Activated CD4-positive, alpha-beta T cell treated with anti-CD3 and anti-CD28 coated beads for 24 hours (primary cell): ENCODE measurements at places on chromosomes 3 and 15.
A peak's percentile ranks its signal among the peaks of the same experiment; 100 is the strongest.

GRCh38 chr3:3753416-3753815 lies 45.8 kb upstream of the LRRN1 start:
- no peak for DNase-seq

GRCh38 chr3:51704511-51704950 lies 2.3 kb upstream of the GRM2 start:
- no peak for DNase-seq

- no peak for DNase-seq
Observed at GRCh38 chr15:99669250-99669649, 64.0 kb downstream of the LYSMD4 start.

GRCh38 chr3:87575550-87575949 lies 299.2 kb upstream of the POU1F1 start:
- DNase-seq: no peak

DNA sequence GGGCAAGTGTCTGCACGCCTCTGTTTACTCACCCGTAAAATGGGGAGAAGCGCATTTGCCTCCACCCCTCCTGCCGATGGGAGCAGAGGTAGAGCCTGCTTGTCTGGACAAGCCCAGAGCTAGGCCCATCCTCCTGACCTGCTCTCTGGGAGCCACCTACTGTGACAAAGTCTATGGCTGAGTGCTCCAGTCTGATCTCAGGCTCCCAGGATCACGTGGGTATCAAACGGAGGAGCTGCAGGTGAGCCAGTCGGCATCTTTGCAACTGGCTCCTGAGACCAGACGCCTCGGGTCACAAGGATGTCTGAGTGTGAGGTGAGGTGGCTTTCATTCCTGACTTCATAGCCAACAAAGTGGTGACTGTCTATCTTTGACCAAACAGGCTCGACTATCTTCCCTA lies 2.1 kb upstream of the ALDH1A3 start:
- DNase-seq: no peak

DNA sequence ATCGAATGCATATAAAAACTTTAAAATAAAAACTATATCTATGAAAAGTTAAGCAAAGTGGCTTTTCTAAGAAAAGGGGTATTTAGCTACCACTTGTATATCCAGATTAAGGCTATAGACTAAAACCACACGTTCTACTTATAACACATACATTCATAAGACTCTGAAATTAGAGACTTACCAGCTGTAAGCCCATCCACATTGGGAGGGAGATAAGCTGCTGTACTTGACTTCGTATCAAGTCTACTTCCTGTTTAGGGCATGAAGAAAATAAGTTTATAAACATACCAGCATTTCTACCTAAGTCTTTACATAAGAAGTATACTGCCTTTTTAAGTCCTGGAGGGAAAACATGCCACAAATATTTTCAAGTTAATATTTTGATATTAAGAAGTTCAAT lies 27.7 kb downstream of the AQR start:
- DNase-seq: no peak

DNA sequence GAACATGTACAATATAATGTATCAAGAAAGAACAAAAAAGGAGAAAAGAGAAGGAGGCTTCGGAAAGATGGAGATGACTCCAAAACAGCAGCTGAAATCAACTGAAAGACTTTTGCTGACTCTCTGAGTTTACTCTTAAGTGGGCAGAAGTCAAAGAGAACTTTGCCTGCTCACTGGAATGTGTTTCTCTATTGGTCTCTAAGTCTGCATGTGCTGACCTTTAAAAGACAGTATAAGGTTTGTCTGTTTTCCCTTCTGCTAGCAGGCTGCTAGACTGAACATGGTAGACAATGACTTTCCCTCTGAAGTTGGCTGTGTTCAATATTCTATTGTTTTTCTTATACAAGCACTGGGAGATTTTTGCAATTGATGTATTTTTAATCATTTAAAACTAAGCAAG lies 7.2 kb upstream of the MAP4 start:
- DNase-seq: no peak

- no peak for DNase-seq
Observed at GRCh38 chr3:112979244-112979832, 4.4 kb upstream of the CD200R1 start.

DNA sequence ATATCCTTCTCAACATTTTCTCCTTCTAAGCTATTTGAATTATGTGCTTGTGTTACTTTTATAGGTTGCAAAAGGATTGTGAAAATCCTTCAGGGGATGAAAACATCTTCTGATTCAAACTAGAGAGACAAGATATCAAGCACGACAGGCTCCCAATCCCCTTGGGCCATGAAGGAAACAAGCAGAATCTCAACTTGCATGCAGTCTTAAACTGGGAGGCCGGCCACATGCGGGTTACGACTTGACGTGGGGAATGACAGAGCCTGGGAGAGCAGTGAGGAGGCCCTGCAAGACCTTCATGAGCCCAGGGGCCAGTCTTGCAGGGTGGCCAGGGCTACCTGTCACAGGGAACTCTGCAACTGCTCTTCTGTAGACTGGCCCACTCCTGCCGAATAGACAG lies 94.4 kb downstream of the SCN11A start:
- no peak for DNase-seq

DNA sequence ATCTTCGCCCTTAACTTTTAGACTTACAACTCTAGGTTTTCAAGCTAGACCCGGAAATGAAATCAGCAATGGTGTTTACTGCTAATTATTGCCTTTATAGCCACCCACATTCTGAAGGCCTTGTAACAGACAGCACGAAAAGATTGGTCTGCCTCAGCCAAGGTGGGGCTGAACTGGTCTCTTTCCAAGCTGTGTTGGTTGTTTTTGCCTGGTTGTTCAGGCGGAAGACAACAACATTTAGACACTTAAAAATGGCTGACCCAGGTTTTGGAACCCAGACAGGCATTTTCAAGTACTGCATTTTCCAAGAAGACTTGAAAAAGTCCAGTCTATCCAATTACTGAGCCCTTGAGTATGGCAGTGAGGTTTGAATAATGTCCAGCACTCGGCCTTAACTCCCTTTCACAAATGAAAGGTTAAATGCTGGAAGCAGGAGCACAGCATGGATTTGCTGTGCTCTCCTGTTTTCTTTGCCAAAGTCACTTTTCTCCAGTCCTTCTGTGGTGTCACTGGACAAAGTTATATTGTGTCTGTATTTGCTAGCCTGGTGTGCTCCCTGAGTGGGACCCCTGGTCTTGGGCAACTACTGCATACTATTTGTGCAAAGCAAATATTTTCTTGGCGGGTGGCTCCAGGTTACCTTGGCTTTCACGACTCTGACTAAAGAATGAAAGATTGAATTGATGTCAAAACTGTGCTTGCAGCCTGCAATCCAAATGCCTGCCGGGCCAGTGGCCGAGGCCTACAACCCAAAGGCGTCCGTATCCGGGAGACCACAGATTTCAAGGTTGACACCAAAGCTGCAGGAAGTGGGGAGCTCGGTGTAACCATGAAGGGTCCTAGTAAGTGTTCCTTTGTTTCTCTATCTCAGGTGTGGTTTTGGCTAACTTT lies 93.5 kb downstream of the FLNB start:
- DNase-seq: no peak

DNA sequence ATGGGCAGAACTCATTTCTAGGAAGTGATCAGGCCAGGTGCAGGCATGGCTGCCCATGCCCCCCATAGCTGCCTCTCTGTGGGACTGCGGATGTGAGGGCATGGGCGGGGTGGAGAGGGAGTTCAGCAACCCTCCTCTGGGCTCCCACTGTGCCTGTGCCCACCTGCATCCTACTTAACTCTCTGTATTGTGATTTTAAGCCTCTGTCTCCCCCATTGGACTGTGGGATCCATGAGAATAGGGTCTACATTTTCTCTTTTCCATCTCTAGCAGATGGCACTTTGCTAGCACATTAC lies 194.3 kb downstream of the CHST2 start:
- no peak for DNase-seq

DNA sequence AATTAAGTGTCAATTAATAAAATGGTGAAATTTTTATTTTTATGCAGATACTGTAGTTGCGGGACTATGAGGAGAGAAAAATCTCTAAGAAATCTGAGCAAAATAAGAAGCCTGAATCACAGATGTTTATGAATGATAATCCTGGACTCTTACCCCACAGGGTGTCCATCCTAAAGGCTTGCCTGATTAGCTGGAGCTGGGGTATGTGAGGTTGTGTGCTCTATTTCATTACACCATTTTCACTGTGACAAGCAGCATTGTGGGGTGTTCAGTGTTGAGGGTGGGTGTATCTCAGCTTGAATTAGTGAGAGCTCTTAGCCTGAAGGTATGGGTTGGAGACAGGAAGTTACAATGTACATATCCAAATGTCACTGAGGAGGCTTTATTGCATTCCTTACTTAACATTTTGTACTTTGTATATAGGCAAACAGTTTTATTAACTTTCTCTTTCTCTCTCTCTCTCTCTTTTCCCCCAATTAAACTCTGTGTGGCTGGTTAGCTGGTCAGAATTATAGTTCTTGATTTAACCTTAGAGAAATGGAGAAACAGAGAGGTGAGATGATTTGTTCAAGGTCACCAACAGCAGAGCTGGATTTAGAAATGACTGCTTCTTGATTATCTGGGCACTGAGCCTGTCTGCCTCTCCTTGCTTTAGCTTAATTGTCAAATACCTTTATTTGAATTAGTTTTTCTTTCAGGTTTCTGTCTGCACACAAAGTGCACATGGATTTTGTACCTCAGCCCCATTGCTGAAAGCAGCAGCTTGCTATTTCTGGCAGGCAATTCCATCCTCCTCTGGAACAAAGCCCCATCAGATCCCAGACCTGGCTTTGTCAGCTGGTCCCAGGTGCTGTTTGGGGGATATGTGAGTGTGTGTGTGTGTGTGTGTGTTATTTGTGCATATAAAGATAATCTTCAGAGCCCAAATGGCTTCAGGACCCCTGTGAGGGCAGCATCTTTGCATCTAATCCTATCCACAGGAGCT lies 35.8 kb downstream of the GJD2 start:
- DNase-seq: no peak

DNA sequence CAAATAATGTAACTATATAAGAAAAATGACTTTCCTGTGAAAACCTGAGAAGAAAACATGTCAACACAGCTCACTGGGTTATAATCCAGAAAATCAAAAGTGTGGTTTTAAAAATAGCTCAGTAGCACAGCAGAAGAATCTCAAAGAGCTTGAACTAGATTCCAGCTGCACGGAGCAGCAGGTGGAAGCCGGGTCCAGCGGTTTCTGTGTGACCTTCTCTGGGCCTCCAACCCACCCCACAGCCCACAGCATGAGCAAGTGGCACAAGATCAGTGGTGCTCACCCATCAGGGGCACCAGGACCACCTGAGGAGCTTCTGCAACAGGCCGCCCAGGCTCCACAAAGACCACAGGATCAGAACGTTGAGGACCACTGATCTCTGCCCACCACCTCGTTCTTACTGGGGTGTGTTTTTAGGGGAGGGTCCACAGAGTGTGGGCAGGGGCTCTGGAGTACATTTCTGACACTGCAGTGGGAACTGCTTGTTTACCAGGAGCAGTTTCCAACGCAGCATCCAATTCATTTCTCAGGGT lies 23.2 kb downstream of the SLC41A3 start:
- no peak for DNase-seq

DNA sequence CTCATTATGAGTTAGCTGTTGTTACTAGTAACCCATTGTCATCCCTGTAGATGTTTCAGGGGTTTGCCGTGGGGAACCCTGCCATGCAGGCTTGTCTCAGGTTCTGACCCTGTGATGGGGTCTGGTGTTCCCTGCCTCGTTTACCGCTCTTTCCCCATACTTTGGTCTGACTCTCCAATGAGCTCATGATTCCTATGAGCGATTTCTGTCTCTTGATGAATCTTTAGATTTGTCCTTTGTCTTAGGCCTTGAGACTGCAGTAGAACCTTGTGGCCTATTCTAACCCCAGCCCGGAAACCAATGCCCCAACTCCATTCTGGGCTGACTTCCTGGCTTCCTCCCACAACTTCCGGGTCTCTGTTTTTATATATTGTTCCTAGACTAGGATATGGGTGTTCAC lies 11.3 kb upstream of the IQGAP1 start:
- DNase-seq: no peak

- no peak for DNase-seq
Observed at GRCh38 chr15:50363612-50364011, 8.6 kb upstream of the GABPB1 start.

DNA sequence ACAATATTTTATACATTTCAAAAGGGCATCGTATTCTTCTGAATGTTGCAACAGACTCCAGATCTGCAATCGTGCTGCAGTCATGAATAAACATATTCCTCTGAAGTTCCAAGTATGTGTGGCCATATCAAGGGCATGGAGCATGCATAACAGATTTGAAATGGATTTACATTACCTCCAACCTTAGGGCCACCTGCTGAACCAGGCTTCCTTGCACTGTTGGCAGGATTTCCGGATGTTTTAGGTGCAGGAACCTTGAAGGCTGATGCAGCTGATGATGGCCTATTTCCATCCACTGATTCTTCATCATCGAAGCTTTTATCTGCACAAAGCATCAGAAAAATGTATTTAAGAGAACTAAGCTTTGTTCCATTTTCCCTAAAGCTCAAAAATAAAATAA lies 73.5 kb downstream of the CLASP2 start:
- DNase-seq: no peak

GRCh38 chr3:175852560-175852959 lies 993.4 kb downstream of the NAALADL2 start:
- no peak for DNase-seq

DNA sequence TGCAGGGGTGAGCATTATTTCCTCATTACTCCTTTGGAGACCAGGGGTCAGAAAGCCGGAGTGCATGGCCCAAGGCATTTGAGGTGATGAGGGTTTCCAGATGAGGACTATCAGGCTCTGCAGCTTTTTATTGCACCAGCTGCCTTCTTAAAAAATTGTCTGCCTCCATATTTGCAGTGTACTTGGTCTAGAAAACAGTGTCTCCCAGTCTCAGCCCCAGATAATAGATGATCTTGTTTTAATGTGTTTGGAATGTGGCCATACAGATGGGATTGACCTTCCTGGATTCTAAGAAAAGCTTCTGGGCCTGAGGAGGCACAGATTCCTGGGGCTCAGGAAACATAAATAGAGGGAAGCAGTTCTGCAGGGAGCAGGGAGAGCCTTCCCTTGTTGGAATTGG lies 123.3 kb downstream of the GABRG3 start:
- no peak for DNase-seq

DNA sequence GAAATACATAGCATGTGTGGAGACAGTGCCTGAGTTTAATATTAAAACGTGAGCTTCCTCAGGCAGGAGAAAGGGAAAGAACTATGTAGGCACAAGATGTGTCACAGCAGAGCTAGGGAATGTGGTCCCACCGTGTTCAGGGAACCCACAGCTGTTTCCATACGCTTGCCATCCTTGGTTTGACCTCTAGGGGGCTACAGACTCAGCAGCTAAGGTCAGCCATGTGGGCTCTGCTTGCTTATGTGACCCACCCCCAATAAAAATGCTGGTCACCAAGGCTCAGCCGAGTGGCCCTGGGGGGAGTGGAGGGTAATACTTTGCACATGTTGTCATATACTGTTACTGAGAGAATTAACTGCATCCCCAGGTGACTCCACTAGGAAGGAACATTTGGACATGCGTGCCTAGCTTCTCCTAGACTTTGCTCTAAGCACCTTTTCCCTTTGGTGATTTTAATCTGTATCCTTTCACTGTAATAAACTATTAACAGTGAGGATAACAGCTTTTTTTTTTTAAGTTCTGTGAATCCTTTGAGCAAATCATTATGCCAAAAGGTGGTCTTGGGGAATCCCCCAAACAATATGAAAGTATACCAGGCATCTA lies 3.3 kb downstream of the TUBGCP5 start:
- DNase-seq: peak; percentile 41

GRCh38 chr3:192834428-192834827 lies 83.2 kb downstream of the MB21D2 start:
- no peak for DNase-seq
